ENCODE measurements at places on chromosomes 16 and 17.

DNA sequence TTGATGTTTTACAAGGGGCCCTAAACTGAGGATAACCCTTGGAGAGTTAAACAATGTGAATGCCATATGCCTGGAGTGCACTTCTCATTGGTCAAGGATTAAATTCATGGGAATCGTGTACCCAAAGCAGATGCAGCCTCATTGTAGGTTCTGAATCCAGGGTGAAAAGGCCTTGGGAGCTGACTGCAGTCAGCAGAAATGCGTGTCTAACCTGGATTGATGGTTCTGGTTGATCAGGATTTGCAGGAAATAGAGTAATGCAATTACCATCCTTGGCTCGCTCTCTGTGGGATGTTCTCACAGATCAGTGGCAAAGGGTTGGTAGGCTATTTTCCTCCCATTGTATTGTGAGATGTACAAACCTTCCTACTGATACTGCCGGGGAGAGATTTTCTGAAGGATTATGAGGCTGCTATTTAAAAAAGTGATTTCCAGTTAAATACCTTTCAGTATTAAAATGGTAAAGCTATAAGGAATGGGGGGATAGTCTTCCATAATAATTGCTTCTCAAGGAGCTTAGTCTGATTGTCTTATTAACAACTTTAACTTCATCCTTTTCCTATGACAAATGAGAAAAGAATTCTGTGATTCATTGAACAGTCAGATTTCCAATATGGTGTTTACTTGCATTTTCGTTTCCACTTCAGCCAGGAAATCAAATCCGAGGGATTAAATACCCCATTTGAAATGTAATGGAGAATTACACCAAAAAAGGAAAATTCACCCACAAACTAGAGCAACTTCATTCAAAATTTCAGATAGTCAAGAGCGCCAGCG, 1028.1 kb upstream of the EEF2KMT start:
- DNase-seq: no peak

GRCh38 chr16:4298761-4299522, 16.9 kb upstream of the GLIS2 start:
- no peak for DNase-seq

DNA sequence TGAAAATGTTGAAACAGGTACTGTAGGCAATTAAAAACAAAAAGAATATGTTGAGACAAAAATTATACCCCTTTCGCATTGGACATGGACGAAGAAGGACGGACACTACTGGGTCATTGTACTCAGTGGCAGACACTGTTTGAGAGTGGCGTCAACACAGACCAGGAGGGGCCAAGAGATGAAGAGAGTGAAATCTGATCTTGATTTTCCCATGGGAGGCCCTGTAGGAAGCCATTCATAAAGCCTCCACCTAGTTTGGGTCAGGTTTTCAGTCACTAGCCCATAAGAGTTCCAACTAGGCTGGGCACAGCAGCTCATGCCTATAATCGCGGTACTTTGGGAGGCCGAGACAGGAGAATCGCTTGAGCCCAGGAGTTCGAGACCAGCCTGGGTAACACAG, 23.6 kb upstream of the SMURF2 start:
- no peak for DNase-seq

DNA sequence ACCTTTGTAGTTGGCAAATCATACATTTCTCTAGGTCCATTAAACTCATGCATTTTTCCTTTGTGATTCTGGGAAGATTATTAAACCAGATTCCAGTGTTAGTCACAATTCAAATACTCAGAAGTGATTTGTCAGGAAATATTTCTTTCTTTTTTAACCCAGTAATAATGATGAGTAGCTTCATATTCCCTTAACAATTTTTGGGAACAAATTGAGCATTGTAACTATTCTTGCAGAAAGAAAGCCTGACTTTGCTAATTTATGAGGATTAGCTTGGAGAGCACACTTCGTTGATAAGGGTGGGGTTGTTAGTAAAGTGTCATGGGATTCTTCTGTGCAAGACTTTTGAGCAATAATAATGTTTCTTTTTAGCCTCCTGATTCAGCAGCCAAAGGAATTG, 18.7 kb upstream of the KRT24 start:
- no peak for DNase-seq

- DNase-seq: no peak
These were observed 165.4 kb downstream of the PITPNC1 start for GRCh38 chr17:67542219-67543114.

- DNase-seq: no peak
These were observed 28.2 kb downstream of the ZFHX3 start for GRCh38 chr16:73019457-73020362.
